ENCODE measurements at places on chromosomes 11 and 22.

DNA sequence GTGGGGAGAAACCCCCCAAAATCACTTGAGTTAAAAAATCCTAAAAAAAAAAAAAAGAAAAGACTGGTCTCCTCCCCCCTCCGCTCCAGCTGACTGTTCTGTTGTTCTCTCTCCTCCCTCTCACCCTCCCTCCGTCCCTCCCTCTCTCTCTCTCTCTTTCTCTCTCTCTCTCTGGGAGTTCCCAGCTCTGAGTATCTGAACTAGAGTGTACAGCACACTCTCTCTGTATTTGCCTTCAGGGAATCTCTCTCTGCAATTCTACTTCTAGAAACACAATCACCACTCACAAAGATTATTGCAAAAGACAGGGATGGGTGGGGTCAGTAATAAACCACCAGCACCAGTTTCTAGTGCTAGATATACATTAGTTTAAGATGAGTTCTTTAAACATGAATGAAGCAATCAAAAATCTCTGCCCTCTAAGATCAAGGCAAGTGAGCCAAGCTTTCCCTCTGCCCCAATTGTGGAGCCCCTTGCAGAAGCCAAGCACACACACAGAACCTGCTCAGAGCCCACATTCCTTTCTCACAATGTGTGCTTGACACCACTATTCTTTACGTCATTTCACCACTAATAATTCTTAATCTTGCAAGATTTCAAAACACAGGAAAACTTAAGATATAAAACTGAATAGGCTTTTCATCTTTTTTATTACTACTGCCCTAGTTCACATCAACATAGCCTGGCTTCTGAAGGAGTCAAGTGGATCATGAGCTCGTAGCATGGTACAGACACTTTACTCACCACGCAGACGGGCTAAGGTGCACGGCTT is 133.5 kb downstream of the RBFOX2 start:
- no peak for DNase-seq

GRCh38 chr22:18152519-18152918 is 2.5 kb downstream of the USP18 start:
- no peak for DNase-seq

GRCh38 chr11:11977206-11977938 is 31.1 kb downstream of the DKK3 start:
- DNase-seq = no peak

DNA sequence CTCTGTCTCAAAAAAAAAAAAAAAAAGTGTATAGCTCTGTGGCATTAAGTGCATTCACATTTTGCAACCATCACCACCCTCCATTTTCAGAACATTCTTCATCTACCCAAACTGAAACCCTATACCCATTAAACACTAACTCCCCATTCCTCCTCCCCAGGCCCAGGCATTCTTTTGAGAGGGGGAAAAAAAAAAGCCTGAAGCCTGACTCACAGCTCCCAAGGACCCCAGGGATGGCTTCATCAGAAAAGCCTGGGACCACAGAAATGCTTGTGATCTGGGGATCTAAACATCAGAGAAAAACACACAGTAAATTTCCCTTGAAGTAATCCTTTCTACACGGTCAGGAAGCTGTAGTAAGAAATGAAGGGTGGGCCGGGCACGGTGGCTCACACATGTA is 10.7 kb upstream of the GTSE1 start:
- no peak for DNase-seq

GRCh38 chr11:26743622-26744021 is 21.8 kb upstream of the SLC5A12 start:
- no peak for DNase-seq
